SJCRH30 (cell line): ENCODE measurements at places on chromosomes 11 and 22.

DNA sequence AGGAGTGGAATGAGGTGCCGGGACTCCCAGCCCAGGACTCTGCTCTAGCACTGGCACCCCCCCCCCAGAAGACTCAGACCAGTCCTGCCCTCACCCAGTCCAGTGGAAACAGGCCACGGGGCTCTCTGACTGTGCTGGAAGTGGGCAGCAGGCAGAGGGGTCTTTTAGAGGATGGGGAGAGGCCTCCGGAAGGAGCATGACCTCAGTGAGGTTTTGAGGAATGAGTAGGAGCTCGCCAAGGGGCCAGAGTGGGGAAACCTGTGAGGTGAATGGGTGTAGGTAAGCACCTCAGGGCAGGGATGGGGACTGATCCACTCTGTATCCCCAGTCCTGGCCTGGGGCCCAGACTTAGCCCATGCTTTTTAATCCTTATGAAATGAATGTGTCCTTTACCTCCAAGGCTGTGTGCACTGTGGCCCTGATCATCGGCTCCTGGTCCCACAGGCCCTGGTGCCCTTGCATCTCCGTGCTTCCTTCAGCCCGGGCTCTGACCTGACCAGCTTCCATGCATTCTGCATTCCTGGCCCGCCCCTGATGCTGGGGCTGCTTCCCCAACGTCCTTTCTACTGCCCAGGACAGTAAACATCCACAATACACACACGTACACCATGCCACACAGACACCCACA is 24.4 kb upstream of the RFPL3 start:
- no peak for DNase-seq

DNA sequence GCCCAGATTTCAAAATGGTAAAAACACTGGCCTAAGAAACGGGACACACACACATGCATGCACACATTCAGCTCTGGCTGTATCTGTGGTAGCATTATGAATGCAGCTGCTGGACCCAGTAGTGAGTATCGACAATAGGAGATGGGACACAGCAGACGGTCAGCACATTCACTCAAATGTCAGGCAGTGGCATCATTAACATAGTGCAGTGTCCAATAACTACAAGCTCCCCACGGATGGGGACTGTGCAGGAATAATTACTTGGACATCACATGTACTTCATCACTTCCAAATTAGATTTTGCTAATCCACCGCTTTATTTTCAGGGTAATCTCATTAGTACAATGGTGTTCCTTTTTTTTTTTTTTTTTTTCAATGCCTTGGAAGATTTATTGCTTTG is 109.5 kb downstream of the FANCF start:
- no peak for DNase-seq

- DNase-seq, result no peak
These were observed 219.1 kb downstream of the TMEM135 start for GRCh38 chr11:87256694-87257340.

DNA sequence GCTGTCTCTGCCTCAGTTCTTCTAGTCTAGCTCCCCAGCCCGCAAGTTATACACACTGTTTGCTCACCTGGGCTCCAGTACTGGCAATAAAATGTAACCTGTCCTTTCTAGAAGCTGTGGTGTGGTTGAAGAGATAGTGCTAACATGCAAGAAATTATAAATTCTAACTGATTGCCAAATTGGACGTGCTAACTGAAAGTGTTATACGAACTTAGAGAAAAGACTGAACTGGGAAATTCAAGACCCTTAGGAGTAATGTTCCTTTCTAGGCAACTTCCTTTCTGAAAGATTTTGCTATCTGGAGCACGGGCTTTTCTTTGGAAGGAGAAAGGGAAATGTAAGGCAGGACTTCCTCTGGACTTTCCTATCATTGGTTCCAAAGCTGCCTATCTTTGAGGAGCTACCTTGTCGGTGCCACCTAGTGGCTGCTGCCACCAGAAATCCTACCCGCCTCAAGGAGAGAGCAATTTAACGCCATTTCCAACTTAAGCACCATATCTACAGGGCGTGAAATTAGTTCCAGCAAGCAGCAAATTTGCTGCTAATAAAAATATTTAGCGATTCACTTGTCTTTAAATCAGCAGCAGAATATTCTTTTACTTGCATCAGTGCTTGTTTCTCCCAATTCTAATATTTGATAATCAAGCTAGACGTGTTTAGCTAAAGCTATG is 12.7 kb upstream of the TMEM218 start:
- DNase-seq, result peak; percentile 76

DNA sequence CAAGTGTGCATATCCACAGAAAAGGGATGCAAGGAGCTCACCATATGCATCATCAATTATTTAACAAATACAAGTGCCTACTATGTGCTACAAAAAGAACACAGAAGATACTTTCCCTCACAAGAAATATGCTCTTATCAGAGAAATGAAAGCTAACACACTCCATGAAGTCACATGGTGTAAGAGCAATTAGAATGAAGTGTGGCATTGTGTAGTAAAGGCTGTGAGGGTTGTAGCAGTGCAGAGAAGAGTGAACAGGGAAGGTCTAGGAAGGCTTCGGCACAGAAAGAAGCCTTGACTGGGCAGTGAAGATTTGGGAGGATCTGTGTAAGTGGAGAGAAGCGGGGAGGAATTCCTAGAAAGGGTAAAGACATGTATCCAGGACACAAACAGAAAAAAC is 22.5 kb downstream of the PPP2R1B start:
- DNase-seq, result no peak
